CD4-positive, alpha-beta T cell treated with Interleukin-6 for 4 hours (primary cell): ENCODE measurements at places on chromosomes 16 and 17.

DNA sequence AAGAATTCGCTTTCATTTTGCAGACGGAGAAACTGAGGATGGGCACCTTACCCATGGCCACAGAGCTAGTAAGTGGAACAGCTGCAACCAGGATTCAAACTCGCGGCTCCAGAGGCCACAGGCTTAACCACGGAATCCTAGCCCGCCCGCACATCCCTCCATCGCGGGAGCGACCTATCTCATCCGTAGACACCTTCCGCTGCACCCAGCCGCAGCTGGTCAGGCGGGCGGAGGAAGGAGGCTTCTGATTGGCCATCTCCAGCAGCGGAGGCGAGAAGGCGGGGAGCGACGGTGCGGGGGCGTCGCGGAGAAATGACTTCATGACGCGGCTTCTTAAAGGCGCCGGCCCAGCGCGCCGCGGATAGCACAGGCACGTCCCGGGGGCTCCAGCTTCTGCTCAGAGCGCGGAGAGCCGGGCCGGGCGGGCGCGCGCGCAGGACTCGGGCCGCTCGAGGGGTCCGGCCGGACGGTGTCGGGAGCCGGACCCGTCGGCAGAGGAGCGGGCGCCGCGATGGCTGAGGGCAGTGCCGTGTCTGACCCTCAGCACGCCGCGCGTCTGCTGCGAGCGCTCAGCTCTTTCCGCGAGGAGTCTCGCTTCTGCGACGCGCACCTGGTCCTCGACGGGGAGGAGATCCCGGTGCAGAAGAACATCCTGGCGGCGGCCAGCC lies at the start of gene GAN:
Gene GAN (plus strand): TSS at position 360 of the 668 bp plus-strand sequence. CDS start 152 bp downstream, at position 512.
- peak; percentile 93 for DNase-seq

- no peak for DNase-seq
Measured at GRCh38 chr17:78965491-78965924, 14.2 kb downstream of the LGALS3BP start.

DNA sequence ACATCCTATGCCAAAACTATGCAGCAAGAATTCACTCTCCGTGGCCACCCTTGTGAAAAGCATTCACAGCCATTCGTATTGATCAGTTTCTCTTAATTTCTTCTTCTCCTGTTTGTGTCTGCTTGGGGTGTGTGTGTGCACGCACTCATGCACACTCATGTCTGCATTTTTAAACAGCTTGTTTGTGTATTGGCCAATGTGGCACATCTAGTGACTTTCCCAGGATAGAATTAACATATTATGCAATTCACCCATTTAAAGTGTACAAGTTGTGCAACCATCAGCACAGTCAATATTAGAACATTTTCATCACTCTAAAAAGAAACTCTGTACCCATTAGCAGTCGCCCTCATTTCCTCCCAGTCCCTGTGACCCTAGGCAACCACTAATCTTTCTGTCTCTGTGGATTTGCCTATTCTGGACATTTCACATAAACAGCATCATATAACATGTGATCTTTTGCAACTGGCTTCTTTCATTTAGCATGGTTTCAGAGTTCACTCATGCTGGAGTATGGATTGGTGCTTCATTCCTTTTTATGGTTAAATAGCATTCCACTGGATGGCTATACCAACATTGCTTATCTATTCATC lies 20.1 kb downstream of the IRX3 start:
- no peak for DNase-seq

DNA sequence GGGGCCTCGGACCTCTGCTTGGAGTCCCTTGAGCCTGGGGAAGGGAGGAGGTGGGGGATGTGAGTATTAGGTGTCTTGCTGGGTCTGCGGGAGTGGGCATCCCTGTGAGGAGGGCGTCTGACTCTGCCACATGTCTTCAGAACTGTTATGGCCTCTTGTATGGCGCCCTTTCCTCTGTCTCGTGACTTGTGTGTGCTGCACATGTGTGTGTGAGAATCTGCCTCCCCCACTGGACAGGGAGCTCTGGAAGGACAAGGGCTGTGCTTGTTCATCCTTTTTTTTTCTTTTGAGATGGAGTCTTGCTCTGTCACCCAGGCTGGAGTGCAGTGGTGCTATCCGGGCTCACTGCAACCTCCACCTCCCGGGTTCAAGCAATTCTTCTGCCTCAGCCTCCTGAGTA lies 33.4 kb downstream of the ARHGAP23 start:
- no peak for DNase-seq

DNA sequence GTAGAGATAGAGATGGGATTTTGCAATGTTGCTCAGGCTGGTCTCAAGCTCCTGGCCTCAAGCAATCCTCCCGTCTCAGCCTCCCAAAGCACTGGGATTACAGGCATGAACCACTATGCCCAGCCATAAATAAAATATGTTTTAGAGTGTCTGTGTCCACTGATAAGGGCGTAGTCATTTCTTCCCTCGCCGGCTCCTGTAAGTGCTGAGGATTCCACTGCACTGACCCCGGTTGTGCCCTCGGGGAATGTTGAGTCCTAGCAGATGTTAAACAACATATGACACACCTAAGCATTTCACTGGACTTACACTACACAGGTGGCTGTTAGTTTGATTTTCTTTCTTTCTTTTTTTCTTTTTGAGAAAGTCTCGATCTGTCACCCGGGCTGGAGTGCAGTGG lies 5.6 kb upstream of the SHMT1 start:
- no peak for DNase-seq

DNA sequence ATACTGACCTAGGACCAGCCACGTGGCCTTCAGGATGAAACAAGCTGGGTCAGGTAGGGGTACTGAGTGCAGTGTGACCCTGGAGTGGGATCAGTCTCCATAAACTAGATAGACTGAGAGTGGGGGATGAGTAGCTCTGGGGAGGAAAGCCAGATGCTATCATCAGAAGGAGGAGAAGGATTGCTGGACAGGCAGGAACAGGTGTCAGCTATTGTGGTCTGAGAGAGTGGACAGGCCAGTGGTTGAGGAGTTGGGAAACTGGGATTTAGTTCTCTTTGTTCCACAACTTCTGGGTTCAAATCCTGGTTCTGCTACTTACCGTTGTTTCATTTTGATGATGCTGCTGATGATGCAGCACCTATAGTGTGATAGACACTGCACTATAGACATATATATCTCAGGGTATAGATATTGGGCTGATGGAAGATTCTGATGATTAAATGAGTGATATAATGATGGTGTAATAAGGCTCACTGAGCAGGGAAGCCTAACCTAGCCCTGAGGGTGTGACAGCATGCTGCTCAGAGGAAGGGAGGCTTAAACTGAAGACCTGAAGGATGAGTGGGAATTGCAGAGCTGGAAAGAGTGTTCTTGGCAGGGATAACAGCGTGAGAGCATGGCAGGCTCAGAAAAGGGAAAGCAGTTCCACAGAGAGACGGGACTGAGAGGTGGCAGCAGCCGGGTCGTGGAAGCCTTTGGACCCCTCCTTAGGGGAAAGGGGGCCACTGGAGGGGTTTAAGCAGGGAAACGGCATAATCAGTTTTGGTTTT lies 66.0 kb downstream of the SNX20 start:
- no peak for DNase-seq
